ENCODE measurements at places on chromosomes 4 and X.

- no peak for DNase-seq
These were observed 150.4 kb downstream of the MGST2 start for GRCh38 chr4:139815778-139816601.

- peak; percentile 40 for DNase-seq
These were observed 2.1 kb downstream of the UCHL1 start for GRCh38 chr4:41258783-41259182.

GRCh38 chr4:146916479-146917076 lies 29.1 kb downstream of the TTC29 start:
- DNase-seq: peak; percentile 5

- DNase-seq: no peak
These were observed 13.2 kb downstream of the HSD17B11 start for GRCh38 chr4:87377816-87378215.

DNA sequence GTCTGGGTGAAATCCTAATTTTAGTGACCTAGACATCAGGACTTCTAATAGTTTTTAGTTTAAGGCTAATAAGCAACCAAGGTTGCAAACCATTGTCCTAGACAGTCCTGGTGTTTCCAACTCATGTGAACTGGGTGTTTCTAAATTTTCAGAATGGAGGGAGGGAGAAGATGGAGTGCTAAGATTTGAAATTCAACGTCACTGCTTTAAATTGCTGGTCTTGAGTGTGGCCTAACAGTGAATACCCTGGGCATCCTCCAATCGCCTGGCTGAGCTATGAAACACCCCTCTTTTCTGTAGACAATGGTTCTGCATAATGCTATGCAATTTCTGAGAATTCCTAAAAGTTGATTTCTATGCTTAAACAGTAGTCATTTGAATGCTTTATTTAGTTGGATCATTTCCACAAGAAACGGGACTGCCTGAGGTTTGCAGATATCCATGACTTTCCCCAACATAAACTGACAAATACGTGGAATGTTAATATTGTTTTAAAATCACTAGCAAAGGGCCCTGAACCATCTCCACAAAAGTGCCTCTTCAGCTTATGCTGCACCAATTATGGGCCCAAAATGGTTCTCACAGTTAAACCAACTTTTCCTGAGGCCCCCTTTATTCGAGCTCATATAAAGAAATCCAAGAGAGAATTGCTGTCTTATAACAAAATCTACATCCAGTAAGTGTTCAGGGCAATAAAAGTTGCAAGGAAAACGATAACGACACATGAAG lies 1.1 kb downstream of the FBXL5 start:
- DNase-seq: peak; percentile 13

DNA sequence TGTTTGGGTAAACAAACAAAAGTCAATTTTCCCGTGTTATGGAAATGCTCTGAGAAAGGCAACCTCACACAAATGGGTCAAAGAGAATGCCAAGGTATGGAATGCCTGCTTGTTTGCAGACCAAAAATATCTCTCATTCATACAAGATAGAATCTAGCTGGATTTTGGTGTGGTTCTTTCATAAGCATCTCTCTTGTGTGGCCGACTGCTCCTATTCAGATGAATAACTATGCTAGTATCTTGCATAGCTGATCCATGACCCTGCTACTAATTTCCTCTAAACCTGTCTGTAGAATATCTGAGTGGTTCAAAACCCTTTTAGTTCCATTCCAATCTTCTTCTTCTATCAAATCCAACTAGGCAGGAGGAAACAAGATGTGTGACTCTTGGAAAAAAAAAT lies 28.2 kb upstream of the SORBS2 start:
- DNase-seq: no peak

DNA sequence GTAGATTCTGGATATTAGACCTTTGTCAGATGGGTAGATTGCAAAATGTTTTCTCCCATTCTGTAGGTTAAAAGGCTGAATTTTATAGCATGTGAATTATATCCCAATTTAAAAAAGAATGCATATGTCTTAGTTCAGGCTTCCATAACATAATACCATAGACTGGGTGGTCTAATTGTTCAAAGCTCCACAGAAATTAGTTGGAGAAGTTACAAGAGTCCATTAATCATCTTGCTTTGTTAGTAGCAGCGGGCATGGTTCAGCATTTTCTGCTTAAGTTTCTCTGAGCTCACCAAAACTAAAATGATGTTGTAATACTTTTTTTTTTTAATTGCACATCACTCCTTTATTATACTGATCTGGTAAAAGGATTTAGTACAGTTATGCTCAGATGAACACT lies 1.8 kb downstream of the PGAM4 start:
- no peak for DNase-seq

GRCh38 chrX:42585842-42586621 lies 191.9 kb downstream of the PPP1R2C start:
- no peak for DNase-seq

DNA sequence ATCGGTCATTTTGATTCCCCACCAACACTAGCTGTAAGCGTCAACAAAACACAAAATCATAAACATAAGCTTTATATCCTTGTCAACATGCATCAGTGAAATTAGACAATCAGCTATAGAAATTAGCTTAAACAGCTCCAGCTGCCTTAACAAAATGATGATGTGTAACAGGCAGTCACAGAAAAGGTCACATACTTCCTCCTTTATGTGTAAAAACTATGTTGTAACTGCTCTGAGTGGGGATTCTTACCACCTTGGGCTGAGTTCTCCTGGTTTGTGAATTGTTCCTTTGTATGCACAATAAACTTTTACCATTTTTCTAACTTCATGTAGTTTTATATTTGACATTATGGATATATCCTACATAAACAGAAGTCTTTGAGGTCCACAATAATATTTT lies 73.9 kb upstream of the MAP9 start:
- no peak for DNase-seq

- no peak for DNase-seq
These were observed 550.9 kb upstream of the BOD1L1 start for GRCh38 chr4:14178421-14178820.

- no peak for DNase-seq
These were observed 25.2 kb upstream of the ZFX start for GRCh38 chrX:24124244-24124799.

DNA sequence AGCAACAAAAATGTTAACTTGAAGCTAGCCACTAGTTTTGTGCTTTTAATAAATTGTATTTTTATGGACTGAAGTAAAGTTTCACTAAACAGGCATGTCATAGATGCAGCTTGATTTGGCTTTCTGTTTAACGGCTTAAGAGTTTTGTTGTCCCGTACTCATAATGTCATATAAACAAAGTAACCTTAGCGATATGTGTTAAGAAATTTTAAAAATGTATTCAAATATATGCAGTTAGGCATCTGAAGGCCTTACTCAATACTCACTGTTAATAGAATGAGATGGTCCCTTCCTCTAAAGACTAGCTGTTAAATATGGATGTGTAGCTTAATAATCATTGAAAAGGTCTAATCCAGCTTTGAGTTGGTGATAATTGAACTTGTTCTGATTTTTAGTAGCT lies 1.0 kb upstream of the SCLT1 start:
- DNase-seq: no peak

- DNase-seq: no peak
These were observed 1.6 kb upstream of the PCDH18 start for GRCh38 chr4:137533855-137534254.

DNA sequence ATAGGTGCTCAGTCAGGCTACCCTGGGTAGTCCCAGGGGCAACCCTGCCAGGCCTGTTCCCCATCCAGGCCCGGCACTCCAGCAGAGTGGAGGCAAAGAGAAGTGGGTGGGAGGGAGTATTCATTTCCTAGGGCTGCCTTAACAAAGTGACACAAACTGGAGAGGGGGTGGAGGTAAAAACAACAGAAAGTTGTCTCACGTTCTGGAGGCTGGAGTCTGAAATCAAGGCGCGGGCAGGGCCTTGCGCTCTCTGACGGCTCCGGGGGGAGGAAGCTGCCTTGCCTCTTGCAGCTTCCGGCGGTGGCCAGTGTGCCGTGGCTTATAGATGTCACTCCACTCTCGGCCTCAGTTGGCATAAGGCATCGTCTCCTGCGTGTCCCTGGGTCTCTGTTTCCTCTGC lies 90.8 kb downstream of the DCTD start:
- DNase-seq: no peak

DNA sequence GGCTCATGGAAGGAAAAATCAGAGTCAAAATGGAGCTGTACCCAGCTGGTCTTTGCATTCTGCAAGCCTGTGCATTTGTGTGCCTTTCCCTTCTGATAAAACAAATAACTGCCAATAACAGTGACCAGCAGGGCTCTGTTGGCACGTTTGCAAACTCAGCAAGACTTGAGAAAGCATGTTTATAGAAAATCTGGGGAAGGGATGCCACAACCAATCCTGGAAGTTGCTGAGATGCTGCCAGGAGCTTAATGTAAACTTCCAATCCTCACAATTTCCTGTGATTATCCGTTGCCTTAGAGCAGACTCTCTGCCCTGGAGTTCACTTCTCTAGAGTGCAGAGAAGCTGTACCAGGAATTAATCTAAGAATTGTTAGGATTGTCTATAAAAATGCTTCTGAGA lies 6.9 kb upstream of the ANXA3 start:
- no peak for DNase-seq

- DNase-seq: no peak
These were observed 7.7 kb downstream of the GPR173 start for GRCh38 chrX:53056292-53056691.

GRCh38 chrX:131942034-131942433 lies 81.1 kb upstream of the STK26 start:
- DNase-seq: no peak

GRCh38 chr4:83989835-83990234 lies 453.9 kb downstream of the GPAT3 start:
- no peak for DNase-seq

GRCh38 chr4:82903737-82904136 lies 3.2 kb downstream of the THAP9 start:
- no peak for DNase-seq

- DNase-seq: no peak
These were observed 212.0 kb upstream of the KLF3 start for GRCh38 chr4:38452009-38452408.

DNA sequence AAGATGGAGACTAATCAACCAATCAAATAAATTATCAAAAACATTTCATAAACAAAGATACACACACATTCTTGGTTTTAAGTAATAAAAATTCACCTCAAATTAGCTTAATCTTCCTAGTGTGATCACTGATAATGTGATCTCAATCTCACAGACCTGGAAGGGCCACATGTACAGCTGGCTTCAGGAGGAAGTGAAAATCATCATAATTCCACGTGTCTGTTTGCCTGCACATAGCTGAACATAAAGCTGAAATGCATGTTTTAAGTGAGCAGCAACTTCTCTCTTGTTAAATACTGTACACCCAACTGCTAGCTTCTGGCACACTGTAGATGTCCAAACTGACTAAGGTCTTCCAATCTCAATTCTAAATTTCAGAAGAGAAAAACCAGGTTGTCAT lies 53.8 kb downstream of the ARHGAP6 start:
- no peak for DNase-seq

- DNase-seq: no peak
These were observed 36.6 kb downstream of the MAP7D3 start for GRCh38 chrX:136214551-136214950.

DNA sequence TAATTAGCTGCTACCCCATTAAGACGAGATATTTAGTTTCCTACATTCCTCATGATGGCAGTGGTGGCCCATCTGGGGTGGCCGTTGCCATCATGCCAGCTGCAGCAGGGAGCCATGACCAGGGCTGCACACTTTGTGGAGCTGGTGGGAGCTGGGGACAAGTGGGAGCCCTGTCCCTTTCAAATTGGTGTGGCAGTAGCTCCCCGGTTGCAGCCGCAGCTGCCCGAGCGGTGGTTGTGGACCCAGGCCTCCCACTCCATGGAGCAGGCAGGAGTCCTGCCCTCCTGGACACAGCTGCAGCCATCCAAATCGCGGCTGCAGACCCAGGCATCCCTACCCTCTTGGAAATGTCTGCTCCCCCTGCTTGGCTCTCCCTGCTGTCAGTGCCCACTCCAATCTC lies 9.3 kb upstream of the SYTL5 start:
- no peak for DNase-seq

DNA sequence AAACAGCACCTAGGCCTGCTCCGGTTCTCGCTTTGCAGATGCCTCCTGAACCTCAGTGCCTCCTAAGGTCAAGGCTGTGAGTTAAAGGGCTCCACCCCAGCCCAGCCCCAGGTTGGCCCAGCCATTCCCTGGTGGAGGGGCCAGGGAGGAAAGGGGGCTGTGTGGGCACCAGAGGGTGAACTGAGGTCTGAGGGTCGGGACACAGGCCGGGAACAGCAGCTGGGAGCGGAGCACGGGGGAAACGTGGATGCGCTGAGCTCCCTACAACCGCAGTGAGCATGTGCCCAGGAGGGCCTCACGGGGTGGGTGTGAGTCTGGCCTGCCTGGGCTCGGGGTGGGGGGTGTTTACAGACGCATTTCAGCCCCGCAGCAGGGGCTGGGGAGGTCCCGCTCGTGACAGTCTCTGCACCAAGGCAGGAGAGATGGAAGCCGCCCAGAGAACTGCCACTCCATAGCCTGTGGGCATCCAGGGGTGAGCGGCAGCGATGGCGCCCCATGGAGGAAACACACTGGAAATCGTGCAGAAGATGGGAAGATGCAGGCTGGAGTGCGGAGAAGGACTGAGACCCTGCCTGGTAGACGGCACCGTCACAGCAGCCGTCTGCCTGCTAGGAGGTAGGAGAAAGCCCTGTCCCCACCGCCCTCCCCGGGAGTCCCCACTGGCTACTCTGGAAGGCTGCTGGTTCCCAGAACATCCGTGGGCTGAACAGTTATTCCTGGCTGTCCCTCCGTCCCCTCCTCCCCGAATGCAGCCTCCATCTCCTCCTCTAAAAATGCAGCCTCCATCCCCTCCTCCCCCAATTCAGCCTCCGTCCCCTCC lies 9.9 kb upstream of the SLC25A6 start:
- no peak for DNase-seq

- no peak for DNase-seq
These were observed 56.4 kb upstream of the XIAP start for GRCh38 chrX:123803331-123803983.

DNA sequence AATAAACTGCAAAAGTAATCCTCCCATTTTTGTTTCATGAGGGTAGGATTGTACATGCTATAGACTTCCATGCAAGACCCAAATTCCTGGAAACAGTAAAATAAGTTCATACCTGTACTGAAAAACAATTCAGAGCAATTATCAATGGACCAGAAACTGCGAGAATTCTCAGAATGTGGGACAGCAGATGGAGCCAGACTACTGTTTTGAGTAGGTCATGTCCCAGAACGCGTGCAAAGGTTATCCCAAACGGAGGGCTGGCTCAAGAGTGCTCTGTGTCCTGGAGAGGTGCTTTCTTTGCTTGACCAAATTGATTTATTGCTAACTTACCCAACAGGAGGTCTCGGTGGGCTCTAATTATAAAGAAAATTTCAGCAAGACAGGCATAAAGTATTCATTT lies 1.7 kb upstream of the MAGEH1 start:
- DNase-seq: no peak

DNA sequence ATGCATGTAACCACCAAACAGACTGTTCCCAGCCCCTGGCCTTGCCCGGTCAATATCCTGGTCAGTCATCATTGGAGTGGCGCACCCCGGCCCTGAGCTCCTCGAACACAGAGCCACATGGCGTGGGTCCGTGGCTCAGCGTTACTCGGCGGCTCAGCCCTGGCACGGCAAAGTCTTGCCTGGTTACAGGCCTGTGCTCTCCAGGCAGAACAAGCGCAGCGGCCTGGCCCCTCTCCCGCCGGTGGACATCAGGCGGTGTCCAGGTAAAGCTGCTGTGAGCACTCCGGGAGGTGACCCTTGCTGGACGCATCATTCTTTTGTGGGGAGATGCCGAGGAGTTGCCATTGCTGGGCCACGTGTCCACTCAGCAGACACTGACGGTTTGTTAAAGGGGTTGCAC lies 6.1 kb upstream of the UVSSA start:
- DNase-seq: no peak

Data from NCI-H1694 treated with DMSO at 0.1 percent for 48 hours (cell line).